NCI-H1436 treated with DMSO at 0.1 percent for 48 hours (cell line): ENCODE measurements at places on chromosomes 12 and 14.

GRCh38 chr12:56522411-56523193 lies 982 bp downstream of the RBMS2 start:
- no peak for DNase-seq

DNA sequence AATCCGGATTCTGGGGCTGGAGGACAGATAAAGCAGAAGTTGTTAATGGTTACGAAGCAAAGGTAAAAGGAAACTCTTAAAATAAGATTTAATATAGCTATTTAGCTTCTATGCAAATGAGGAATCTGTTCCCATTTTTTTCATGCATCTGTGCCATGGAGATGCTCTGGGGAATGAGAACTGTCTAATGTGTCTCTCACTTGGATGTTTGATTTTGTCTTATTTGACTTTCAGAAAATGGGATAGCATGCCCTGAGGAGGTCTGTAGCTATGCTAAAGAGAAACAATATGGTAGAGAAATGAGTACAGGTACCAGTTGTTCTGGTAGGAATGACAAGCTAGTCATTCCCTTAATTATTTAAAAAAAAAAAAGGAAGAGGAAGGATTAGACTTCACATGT lies 24.3 kb downstream of the C12orf76 start:
- DNase-seq, result no peak

DNA sequence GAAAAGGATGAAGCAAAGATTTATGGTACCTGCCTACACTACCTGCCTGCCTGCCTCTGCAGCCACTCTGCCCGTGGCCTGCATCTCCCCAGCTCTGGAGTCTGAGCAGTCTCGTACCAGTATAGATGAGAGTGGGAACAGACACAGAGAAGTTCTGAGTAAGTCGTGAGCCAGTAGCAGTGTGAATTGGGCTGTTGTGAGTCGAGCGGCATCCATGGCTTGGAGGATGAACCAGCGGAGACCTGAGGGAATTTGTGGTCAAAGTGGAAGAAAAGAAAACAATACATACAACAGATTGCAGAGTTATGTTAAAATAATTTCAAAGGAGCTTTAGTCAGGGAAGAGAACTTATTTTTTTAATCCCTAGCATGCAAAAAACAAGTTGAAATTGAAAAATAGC lies 25.3 kb downstream of the C2CD5 start:
- DNase-seq, result no peak

DNA sequence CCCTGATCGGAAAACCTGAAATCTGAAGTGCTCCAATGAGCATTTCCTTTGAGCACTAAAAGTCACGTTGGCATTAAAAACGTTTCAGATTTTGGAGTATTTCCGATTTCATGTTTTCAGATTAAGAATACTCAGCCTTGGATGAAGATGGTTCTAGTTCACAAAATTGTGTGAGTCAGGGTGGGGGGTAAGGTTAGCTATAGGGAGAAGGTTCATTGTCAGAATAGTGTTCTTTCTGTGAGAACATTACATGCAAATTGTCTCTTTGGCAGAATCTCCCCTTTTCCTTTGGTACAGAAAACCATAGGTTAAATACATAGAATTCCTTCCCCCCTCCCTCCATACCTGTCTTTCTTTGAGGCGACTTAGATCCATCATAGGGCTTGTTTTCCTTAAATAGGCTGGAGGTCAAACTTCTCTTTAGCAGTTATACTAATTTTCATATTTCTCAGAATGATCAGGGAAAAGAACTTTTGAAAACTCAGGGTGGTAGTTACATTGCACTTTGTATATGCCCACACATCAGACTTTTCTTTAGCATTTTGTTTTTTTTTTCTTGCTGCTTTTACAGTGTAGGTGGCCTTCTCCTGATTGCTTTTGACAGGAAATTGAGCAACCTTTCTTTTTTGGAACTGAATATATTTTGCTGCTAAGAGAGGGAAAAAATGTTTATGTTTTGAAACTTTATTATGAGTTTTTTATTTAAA lies 503.5 kb downstream of the PCNX1 start:
- no peak for DNase-seq

GRCh38 chr12:38711054-38711453 lies 194.3 kb downstream of the CPNE8 start:
- DNase-seq, result no peak

DNA sequence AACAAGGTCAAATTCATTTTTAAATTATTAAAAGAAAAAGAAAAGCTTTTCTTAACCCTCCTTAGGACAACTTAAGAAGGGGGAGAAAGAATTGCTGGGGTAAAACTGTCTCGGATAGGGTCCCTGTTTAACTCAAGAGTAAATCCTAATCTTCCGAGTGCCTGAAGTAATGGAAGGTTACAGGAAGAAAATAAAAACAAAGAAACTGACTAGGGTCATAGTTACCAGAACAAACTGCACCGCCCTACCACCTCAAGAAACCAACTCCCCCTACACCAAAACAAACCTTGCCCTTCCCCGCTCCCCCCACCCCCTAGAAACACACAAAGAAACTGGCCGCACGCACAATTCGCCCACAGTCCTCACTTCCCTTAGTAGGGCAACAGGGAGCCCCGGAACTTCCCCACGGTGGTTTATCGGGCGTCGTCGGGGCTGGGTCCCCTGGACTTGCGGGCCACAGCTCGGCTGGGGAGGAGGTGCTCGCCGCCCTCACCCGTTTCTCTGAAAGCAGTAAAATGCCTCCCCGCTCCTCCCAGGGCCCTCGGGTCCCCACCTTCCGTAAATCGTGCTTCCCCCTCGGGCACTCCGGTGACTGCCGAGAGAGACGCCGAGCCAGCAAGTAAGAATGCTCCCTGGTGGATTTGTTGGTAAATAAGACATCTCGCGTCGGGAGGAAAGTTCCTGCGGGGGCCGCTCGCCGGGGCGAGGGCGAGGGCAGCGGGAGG lies 2.4 kb downstream of the SINHCAF start:
- DNase-seq, result no peak

- no peak for DNase-seq
Observed at GRCh38 chr12:72025524-72025923, 86.9 kb downstream of the TPH2 start.

GRCh38 chr12:1995205-1995896 lies 8.9 kb downstream of the DCP1B start:
- DNase-seq, result no peak

DNA sequence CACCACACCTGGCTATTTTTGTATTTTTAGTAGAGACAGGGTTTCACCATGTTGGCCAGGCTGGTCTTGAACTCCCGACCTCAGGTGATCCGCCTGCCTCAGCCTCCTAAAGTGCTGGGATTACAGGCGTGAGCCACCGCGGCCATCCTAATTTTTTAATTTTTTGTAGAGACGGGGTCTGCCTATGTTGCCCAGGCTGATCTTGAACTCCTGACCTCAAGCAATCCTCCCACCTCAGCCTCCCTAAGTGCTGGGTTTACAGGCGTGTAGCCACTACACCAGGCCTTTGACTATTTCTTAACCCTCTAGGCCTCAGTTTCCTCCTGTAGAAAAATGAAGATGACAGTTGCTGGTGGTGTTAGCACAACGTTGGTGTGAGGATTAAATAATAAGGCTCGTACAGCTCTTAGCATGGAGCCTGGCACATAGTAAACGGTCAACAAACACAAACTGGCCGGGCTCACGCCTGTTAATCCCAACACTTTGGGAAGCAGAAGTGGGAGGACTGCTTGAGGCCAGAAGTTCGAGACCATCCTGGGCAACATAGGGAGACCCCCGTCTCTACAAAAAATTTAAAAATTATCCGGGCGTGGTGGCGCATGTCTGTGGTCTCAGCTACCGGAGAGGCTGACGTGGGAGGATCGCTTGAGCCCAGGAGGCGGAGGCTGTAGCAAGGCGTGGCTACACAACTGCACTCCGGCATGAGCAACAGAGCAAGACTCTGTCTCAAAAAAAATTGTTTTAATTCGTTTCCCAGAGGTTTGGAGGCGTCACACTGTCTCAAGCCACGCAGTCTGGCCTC lies 979 bp downstream of the DDX54 start:
- DNase-seq, result no peak

- no peak for DNase-seq
Observed at GRCh38 chr12:28192125-28192524, 1.9 kb downstream of the CCDC91 start.

DNA sequence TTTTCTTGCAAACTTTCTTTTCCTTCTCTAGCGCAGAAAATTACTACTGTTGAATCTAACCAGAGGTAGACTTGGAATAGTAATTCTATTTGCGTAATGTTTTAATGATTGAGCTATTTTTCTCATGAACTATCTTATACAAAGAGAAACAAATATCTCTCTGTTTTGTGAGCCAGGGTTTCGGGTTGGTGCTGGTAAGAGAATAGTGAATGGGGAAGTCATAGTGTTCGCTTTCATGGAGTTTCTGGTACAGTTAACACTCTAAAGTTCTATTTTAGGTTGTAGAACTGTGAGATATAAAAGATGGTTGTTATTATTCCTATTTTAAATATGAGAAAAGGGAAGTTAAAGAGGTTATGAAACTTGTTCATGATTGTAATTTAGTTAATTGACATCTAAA lies 6.6 kb downstream of the CLEC1B start:
- DNase-seq, result no peak

- no peak for DNase-seq
Observed at GRCh38 chr14:89465876-89466275, 48.8 kb upstream of the FOXN3 start.

- DNase-seq, result no peak
Observed at GRCh38 chr12:3135522-3136461, 58.6 kb downstream of the TSPAN9 start.

DNA sequence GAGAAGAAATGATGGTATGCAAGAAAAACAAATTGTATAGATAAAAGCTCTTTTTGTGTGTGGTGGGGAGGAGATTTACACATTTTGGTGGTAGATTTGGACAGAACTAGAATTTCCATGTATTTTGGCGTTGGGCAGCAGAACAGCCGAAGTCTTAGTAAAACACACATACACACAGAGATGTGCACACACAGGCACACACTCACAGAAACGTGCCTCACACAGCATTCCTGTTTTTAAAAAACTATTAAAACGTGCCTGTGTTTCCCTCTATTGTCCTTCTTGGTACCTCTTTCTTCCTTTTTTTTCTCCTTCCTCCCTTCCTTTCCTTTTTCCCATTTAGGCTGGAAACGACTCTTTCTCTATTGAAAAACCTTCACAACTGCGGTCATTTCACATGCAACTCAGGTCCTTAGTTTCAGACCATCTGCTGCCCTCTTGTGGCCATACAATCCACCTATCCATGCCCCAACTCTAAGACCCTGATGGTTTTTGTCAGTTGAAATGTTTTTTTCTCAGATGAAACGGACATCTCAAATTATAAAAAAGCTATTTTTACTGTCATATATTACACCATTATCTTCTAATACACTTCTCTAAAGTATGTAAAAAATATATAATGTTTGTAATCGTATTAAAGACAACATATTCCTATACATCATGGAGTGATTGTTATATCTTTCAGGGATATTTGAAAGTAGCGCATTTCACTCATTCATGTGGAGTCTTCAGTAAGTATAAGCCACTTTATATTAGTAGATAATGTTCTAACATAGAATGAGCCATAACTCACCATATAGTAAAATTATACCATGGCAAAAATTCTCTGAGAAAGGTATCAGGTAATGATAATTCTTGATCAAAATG lies 386.7 kb upstream of the NOVA1 start:
- no peak for DNase-seq

- no peak for DNase-seq
Observed at GRCh38 chr12:20445687-20446086, 77.3 kb downstream of the PDE3A start.

DNA sequence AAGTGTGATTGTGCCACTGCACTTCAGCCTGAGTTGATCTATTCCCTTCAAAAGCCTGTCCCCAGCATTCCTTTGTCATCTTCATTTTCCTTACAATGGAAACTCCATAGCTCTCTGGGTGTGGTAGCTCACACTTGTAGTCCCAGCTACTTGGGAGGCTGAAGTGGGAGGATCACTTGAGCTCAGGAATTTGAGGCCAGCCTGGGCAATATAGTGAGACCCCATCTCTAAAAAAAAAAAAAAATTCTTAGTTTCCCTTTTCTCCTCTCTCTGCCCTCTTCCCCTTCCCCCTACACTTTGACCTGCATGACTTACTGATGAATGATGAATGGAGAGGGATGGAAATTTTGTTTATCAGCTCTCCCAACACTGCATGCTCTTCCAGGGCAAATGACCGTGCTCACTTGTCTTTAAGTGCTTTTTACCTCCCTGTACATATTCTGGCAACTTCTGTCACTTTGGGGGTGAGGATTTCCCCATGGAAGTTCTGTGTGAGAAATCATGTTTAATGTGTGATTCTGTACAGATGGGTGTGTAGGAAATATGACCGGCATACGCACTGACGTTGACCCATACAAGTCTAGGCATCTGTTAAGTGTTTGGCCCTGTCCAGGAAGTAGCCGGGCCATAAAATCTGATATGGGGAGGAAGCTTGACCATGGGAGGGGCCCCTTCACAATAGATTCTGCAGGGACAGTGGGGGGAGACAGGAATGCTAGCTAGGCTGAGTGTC lies 65.4 kb downstream of the ZFP36L1 start:
- no peak for DNase-seq

DNA sequence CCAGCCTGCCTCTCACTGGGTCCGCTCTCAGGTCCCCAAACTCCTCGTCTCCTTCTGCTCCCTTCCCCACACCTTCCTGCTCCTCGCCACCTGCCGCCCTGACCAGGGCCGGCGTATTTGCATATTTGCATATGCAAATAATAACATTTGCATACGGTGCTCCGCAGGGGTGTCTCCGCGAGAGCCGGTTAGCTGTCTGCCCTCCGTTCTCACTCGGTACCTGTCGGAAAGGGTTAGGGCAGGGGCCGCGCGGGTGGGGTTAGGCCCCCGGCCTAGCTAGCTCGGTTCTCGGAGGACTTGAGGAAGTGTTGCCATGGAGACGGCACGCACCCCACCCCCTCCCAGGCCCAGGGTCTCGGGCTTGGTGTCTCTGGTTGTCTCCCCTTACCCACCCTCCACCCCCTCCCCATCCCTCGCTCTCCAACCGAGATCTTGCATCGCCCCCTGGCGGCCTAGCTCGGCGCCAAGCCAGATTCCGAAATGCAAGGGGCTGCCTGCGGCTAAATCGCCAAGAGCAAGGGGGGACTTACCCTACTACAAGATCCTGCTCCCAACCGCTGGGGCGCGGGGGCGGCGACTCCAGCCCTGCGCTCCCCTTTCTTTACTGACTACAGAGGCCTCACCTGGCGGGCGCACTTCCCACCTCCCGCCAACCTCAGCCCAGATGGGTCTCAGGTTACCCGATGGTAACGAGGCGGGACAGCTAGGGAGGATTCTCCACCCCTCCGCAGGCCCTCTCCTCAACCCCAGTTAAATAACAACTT lies 8.1 kb downstream of the STAC3 start:
- DNase-seq, result peak; percentile 71

- DNase-seq, result no peak
Observed at GRCh38 chr14:72892879-72893635, 844 bp downstream of the DPF3 start.
